Dermis microvascular lymphatic vessel endothelial cell (primary cell): ENCODE measurements at places on chromosomes 16 and 17. TPM values are rescaled to one million over a fixed set of nuclear protein-coding genes. Genes with fewer than 3 reads are reported as not detected.

DNA sequence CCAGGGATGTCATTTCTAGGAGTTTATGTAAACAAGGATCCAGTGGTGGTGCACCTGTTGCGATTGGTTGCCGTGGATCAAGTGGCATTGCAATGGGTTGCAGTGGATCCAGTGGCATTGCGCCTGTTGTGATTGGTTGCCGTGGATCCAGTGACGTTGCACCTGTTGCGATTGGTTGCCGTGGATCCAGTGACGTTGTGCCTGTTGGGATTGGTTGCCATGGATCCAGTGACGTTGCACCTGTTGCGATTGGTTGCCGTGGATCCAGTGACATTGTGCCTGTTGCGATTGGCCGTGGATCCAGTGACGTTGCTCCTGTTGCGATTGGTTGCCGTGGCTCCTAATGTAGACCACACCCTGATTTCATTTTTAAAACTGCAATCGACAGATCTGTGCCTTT is 56.2 kb upstream of the CRISPLD2 start:
- DNase-seq, result no peak

DNA sequence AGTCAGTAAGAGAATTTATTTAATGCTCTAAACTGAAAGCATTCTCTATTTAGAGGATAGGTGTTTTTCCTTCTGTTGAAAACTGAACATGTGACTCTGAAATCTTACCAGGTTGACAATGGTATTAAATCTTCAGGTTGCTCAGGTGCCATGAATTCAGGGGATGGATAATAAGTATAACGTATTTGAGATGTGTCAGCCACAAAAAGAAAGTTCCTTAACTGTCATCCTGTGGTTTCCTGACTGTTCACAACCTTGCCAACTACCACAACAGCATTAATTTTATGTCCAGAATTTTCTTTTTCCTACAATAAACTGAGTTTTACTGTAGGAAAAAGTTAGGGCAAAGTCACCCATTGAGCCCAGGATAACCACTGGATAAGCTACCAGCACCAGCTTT is 243.3 kb upstream of the PSMD7 start:
- no peak for DNase-seq

GRCh38 chr17:28737770-28738679 is 5.8 kb upstream of the TRAF4 start:
- no peak for DNase-seq

The PPP1R1B gene
- not detected in 2 replicates for total RNA-seq

DNA sequence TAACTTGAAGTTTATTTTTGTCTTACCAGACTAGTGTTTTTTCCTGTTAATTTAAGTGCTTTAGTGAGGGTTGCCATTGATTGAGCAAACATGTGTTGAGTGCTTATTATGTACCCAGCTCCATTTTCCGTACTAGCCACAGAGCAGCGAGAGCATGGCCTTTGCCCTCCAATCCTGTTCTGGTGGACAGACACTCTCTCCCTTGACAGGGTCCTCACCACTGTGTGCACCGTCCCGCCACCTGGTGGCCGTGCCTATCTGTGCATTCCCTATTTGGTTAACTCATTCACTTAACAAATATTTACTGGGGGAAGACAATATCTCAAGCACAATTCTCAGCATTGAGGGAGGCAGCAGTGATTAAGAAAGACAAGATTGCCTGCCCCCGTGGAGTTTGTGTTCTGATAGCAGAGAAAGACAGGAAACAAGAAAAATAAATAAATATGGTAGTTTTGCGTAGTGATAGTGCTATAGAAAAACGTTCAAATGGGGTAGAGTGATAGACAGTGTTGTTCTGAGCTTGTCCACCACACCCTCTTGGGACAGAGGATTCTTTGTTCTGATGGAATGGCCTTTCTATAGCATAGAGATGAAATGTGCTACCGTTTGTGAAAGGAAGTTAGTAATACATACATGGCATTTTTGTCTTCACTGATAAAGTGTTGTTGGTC is 13.0 kb downstream of the CDH13 start:
- peak; percentile 61 for DNase-seq

DNA sequence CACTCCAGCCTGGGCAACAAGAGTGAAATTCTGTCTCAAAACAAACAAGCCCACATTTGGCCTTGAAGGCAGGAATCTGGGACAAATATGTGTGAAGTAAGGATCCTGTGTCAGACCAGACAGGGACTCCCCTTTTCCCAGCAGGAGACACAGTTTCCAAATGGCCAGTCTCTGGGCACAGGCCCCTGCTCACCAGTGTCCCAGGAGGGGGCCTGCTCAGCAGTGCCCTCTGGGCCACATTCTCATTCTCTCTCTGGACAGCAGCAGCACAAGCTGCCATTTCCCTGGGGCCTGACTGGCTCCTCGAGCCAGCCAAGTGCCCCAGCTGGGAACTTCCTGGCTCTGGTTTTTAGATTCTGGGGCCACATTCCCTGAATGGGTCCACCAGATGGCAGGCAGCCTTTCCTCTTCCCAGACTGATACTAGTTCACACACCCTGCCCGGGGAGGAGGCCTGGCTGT is 11.7 kb upstream of the MNT start:
- no peak for DNase-seq

- no peak for DNase-seq
Measured at GRCh38 chr17:60594734-60595133, 5.3 kb upstream of the PPM1D start.

DNA sequence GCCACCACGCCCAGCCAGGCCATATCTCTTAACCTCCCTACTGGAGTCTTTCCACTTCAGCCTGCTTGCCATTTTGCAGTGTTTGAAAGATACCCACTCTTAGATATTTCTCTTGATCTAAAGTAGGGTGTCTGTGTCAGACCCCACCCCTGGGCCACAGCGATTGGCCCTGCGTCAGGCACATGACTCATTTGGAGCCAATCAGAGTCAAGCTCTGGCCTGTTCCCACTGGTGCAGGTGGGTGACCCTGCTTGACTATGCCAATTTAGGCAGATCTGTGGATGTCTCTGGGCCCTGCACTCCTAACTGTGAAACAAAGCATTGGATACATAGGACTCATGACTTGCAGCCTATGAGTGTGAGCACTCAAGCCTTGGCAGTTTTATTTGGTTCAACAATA is 27.6 kb downstream of the FOXL1 start:
- DNase-seq, result no peak

The NPIPB2 gene
- 1.3 and 4.0 TPM in 2 replicates for total RNA-seq

GRCh38 chr16:69798466-69798865 is 36.3 kb downstream of the WWP2 start:
- no peak for DNase-seq

The COQ9 gene
- total RNA-seq, result 42.2 and 42.4 TPM in 2 replicates

The SLC38A8 gene
- not detected in 2 replicates for total RNA-seq

DNA sequence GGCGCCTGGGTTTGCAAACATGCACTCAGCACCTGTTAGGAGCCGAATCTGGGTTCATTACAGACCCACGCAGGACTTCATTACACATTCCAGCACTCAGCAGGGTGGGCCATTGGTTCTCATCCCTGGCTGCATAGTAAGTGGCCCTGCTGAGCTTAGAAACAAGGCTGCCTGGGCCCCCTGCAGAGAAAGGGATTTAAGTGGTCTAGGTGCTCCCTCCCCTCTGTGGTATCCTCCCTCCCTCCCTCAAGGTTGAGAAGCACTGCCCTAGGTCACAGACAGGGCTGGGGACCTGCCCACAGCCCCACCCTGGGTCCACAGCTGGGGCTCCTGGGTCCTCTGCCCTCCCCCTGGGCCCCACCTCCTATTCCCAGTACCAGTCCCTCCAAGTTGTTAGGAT is 28.3 kb downstream of the WNT3 start:
- no peak for DNase-seq

The CRYM gene
- 0.13 TPM in 1 of 2 replicates, not detected in the other for total RNA-seq

The TMEM235 gene
- under 0.01 and 0.51 TPM in 2 replicates for total RNA-seq

- no peak for DNase-seq
Measured at GRCh38 chr16:14449334-14449733, 180.7 kb downstream of the PARN start.

- no peak for DNase-seq
Measured at GRCh38 chr16:1790261-1790610, 3.3 kb downstream of the IGFALS start.

The STX8 gene
- 49.3 and 59.8 TPM in 2 replicates for total RNA-seq

The MYO15A gene
- total RNA-seq, result 0.13 and 0.26 TPM in 2 replicates

DNA sequence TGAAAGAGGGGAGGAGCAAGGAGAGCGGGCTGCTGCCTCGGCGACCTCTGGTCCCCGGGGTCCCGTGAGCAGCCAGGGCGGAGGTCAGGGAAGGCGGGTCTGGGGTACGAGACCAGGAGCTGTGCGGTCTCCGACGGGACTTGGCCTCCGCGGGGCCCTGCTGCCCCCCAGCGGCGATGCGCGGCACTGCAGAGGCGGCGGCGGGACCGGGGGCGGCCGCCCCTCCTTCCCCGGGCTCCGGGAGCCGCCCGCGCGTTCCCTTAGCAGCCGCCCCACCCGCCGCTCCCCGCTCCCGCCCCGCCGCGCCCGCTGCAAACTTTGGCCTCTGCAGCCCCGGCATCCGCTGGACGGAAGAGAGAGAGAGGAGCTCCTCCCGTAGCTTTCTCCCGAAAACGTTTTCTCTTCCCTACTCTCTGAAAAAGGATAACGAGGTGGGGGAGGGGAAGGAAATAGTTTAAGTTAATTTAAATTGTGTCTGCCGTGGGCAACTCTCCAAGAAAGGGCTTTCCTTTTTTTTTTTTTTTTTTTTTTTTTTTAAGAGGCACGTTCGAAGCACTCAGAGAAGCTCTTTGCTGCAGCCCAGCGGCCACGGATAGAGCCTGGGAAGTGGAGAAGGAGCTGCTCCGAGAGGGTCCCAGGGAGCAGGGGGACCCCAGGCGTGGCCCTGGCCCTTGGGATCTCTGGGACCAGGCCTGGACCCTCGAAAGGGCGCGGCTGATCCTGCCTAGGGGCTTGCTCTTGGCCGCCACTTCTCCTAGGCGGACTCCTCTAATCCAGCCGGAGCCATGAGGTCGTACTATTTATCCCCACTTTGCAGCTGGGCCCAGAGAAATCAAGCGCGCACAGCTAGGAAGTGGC is 43.2 kb downstream of the C16orf82 start:
- DNase-seq, result peak; percentile 3

The KRTAP2-3 gene
- total RNA-seq, result not detected in 2 replicates

GRCh38 chr17:40510328-40510648 is 8.9 kb upstream of the TNS4 start:
- DNase-seq, result no peak

The GFAP gene
- 0.13 TPM in 1 of 2 replicates, not detected in the other for total RNA-seq

The MAF gene
- total RNA-seq, result 39.0 and 124 TPM in 2 replicates

The KIF1C gene
- 63.5 and 82.7 TPM in 2 replicates for total RNA-seq

- DNase-seq, result no peak
Measured at GRCh38 chr17:52673791-52674190, 515.3 kb upstream of the CA10 start.

DNA sequence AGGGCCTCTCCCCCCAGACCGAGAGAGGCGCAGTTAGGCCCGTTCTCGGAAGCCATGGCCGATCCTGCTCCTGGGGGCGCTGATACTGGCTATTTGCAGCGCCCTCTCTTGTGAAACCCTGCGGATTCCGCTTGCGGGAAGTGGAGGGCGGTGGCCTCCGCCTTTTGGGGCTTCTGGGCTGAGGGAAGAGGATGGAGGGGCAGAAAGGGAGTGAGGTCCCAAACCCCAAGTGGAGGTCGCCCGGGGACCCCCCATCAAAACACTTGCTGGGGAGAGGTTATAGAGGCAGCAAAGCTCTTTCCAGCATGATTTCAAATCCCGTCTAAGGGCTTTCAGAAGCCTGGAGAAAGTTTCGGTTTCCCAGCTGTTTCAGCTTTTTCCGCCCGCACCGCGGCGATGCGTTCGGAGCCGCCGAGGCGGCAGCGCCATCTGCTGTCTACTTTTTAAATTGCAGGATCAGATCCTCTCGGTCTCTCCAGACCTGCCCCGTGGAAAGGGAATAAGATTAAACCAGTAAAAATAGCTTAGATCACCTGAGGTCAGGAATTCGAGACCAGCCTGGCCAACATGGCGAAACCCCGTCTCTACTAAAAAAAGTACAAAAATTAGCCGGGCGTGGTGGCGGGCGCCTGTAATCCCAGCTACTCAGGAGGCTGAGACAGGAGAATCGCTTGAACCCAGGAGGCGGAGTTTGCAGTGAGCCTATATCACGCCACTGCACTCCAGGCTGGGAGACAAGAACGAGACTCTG is 15.8 kb downstream of the SNX20 start:
- DNase-seq, result peak; percentile 41

- no peak for DNase-seq
Measured at GRCh38 chr16:22188267-22188594, 17.8 kb upstream of the EEF2K start.

DNA sequence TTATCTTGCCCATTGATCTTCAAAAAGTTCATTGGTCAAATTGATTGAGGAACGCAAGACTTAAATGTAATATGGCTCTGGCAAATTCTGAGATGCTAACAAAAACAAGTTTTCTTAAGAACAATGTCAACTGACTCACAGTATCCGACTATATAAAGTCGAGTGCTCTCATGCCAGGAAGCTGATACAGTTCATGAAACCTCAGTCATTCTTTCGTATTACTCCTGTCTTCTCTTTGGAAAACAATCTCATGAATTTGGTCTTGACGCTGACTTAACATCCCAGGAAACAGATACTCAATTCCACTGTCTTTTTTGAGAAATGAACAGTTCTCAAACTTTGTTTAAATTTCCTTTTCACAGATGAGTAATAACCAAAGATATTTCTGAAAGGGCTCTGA is 704.9 kb downstream of the MAF start:
- DNase-seq, result peak; percentile 21

The FLYWCH2 gene
- 31.5 and 33.1 TPM in 2 replicates for total RNA-seq

DNA sequence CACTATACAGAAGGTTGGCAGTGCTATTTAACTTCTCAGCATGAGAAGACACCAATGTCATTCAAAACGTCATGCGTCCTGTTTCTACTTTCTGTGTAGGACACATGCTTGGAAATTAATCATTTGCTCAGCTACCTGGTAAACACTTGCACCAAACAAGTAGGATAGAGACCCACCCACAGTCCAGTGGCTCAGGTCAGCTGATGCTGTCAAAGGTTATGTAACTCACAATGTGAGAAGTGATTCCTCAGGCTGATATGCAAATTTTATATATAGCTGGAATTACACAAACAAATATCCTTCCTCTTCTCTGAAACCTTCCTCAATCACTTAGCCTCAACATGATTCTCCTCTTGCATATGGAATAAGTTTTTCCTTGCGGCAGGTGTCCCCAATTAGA is 59.6 kb downstream of the ZZEF1 start:
- DNase-seq, result no peak

DNA sequence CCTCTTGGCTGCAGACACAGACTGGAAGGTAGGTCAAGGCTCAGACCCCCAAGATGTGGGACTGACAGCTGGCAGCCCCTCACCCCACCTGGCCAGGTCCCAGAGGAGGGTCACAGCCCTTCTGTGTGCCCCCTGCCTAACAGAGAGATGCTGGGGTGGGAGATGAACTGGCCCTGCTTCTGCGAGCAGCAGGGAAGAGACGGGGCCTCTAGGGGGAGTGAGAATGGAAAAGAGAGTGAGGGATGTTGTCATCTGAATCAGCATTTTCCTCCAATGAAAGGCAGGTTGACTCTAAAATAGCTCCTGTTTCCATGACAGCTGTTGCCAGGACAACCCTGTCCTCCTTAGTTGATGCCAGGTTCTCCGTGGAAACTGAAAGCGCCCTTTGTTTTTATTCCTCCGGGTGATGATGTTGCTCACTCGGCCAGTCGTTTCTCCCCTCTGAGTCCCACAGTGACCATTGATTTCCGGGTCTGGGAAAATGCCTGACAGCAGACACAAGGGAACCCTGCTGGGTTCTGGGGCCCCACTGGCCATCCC is 4.9 kb upstream of the NDRG4 start:
- DNase-seq, result peak; percentile 98

- peak; percentile 65 for DNase-seq
Measured at GRCh38 chr17:75633486-75634375, 497 bp downstream of the SMIM5 start.
